Naive B cell (primary cell): ENCODE measurements at places on chromosomes 3 and 15.

DNA sequence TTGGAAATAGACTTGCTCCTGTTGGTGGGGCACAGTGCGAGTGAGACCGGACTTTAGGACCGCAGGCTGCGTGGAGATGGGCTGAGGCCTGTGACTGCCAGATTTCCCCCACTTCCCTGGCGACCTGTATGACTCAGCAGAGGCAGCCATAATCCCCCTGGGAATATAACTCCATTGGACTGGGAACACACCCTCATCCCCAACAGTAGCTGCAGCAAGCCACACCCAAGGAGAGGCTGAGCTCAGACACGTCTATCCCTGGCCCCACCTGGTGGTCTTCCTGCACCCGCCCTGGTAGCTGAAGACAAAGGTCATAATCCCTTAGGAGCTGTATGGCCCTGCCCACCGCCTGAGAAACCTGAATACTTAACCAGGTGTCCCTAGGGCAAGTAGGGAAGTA is 42.6 kb downstream of the DZIP1L start:
- no peak for DNase-seq

GRCh38 chr3:150599611-150600297 is 3.4 kb upstream of the SELENOT start:
- DNase-seq, result peak; percentile 46

DNA sequence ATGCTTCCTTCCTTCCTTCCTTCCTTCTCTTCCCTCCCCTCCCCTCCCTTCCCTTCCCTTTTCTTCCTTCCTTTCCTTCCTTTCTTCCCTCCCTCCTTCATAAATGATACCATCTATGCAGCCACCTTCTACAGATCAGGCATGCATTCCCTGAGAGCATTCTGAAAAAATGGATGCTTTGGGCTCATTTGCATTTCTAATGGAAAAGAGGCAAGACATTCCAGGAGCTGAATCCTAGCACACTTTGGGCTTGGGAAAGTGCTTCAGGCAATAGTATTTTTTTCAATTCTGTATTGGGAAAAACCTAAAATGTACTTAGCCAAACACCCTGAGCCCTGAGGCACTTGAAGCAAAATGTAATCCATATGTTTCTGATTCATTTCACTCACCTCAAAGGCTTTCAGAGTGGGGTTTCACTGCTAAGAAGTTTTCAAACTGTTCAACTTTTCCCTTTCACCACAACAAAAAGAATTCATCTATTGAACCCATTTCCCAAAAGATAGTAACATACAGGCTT is 220.1 kb upstream of the RORA start:
- no peak for DNase-seq

DNA sequence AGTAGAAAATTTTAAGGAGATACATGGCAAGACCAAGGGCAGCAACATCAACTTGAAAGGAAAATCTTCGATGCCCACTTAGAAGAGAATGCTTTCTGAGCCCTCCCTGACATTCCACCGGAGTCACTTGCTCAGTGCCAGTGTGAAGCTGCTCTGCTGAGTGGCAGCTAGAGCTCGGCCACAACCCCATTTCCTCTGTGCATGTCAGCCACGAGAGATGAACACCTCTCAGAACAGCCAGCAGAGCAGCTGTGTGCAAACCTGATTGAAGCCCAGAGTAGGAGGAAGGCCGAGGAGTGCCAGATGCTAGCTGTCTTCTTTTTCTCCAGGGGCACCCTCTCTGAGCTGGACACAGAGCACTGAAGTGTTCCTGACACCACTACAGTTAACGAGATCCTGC is 12.2 kb downstream of the TARS3 start:
- no peak for DNase-seq

DNA sequence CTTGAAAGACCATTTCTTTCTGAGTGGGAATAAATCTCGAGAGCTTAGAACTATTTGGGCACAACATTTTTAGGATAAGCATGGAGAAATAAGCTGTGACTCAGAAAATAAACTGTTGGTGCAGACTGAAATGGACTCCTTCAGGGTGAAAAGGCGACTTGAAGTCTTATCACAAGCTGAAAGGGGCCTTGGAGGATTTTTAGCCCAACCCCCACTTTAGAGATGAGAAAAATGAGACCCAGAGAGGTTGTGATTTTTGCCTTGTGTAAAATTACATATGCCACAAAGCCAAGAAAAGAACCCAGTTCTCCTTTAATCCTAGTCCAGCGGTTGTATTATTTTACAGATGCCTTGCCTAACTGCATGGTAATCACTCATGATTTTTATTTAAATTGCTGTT is 1.5 kb downstream of the ATP1B3 start:
- DNase-seq, result no peak

- DNase-seq, result no peak
Measured at GRCh38 chr15:95843241-95843910, 487.1 kb upstream of the NR2F2 start.

DNA sequence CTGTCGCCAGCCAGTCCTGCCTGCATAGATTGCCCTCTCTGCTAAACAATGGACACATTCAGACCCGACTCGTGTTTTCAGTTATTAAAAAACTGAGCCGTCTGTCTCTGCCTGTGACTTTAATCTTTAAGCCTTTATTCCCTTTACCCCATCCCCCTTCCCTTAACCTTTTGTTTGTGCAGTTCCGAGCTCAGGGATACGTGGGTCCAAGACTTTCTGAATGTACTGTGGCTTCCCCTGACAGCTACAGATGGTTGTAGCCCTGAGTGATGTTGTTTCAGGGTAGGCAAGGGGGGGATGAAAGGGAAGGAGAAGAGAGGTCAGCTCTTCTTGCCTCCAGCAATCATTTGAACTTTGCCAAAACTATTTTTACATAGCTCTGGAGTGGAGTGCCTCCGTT is 44.6 kb downstream of the EEFSEC start:
- DNase-seq, result no peak

DNA sequence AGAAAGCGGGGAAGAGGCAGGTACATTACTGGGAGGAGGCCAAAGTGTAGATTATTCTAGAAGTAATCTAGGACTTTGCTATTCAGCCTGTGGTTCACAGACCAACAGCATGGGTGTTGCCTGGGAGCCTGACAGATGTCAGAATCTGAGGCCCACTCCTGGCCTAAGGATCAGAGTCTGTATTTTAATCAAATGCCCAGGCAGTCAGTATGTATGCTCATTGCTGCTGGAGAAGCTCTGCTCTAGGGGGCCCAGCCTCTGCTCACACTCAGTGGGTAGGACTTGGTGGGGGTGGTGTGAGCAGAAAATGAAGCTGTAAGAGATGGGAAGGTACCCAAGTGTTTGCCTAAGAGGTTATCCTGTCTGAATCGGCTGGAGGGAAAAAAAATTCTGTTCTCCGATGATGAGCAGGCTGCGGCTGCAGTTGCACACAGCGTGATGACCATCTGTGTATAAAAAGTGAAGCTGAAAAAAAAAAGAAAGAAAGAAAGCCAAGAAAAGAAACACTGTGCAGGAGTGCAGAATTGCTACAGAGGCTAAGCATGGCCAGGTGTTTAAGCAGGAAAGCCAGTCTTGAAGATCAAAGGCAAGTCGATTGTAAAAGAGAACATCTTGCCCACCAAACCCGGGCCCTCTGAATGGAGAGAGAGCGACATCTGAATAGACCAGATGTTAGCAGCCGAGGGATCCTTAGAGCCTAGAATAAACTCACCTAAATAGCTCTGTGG is 65.2 kb downstream of the EIF4E3 start:
- DNase-seq, result no peak

DNA sequence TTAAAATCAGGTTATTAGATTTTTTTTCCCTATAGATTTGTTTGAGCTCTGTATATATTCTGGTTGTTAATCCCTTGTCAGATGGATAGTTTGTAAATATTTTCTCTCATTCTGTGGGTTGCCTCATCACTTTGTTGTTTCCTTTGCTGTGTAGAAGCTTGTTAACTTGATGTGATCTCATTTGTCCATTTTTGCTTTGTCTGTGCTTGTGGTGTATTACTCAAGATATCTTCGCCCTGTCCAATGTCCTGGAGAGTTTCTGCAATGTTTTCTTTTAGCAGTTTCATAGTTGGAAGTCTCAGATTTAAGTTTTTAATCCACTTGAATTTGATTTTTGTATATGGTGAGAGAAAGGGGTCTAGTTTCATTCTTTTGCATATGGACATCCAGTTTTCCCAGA is 699.1 kb downstream of the NAALADL2 start:
- DNase-seq, result no peak

GRCh38 chr3:112688819-112689218 is 47.9 kb upstream of the CCDC80 start:
- DNase-seq, result no peak

DNA sequence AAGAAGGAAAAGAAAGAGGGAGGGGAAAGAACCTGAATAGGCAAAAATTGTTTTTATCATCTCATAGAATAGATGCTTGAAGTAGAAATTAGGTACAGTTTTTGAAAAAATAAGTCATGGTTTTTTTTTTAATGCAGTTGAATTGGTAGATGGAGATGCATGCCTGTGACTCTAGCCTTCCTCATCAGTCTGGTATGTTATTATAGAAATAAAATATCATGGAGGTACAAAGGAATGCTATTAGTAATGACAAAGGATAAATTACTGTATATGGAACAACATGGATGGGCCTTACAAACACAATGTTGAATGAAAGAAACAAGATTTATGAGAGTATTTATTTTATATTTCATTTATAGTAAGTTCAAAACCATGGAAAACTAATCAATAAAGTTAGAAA is 162.4 kb upstream of the GALNT15 start:
- no peak for DNase-seq

DNA sequence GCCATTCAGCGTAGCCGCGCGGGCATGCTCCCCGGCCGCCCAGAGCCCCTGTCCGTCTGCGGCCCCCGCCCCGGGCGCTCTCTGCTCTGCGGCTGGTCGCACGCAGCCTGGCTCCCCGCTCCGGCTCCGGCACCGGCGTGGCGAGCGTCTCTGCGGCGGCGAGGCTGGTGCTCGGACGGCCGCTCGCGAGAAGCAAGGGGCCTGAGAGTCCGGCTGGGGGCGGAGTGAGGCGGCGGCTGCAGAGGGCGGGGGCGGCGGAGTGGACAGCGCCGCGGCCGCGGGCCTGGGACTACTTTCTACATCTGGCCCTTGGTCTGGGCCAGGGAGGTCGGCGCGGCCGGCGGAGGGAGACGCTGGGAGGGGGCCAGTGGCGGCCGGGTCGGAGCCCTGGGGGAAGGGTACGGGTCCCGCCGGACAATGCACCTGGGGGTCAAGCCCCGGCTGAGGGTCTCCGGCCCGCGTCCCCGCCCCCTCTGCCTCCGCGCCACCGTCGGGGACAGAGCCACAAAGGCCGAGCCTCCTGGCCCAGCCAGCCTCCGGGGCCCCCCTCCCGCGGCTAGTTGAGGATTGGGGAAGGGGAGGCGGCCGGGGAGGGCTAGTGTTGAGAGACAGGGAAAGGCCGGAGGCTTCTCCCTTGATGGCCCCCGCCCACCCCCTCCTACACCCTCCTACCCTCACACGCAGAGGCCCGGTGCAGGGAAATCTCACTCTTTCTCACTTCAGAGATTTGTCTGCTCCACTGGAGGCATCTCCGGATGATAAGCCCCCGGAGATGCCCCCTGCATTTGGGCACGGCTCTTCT is at the start of gene PRTG:
Gene PRTG (minus strand): TSS at position 226 of the 802 bp plus-strand sequence. CDS start 221 bp downstream, at position 5.
- no peak for DNase-seq

DNA sequence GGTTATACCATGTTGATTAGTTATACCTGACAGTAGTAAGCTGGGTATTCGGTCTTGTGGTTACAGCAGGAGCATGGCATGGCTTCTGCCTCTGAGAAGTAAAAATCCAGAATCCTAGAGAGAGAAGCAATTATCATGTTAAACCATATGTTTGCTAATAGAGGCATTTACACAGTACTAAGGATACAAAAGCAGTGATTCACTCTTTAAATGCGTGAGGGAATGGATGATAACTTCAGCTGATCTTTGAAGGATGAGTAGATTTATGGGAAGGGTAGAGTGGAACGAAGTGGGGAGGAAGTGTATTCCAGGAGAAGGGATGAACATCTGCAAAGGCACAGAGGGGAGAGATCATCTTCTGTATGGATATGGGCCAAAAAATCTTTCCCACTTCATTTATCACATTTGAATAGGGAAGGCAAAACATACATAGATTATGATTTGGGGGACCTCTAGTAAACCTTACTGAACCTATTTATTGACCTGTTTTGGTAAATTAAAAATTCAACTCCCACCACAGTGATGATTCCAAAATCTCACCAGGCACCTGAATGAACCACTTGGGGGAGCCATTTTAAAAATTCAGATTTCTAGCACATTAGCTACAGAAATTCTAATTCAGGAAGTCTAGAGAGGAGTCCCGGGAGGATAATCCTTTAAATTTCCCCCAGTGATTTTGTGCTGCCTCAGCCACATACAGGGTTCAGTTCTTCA is 35.1 kb downstream of the IGSF10 start:
- DNase-seq, result no peak

GRCh38 chr3:196471551-196471950 is 32.0 kb downstream of the RNF168 start:
- DNase-seq, result no peak

DNA sequence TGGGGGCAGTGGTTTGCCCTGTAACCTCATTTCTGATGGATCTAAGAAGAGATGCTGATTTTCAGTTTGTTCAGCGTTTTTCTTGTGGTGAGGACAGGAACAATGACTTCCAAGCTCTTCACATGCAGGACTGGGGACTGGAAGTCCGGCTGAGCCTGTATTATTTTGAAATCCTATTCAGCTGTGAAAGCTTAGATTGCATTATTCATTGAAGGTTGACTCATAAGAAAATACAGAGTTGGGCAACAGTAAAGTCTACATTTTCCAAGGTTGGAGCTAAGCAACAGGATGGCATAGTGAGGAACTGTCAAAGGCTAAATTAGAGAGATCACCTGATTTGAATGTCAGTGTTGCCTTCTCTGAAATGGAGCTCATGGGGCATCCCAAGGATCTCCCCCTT is 230.9 kb upstream of the FEZF2 start:
- no peak for DNase-seq

GRCh38 chr15:61186905-61187741 is 42.0 kb downstream of the RORA start:
- no peak for DNase-seq

- DNase-seq, result no peak
Measured at GRCh38 chr15:27095886-27096624, 125.1 kb downstream of the GABRG3 start.

GRCh38 chr3:126449621-126450051 is 26.1 kb downstream of the ZXDC start:
- no peak for DNase-seq

- DNase-seq, result no peak
Measured at GRCh38 chr15:78207641-78208340, 26.6 kb downstream of the ACSBG1 start.

- no peak for DNase-seq
Measured at GRCh38 chr3:154137036-154137435, 15.8 kb downstream of the ARHGEF26 start.

GRCh38 chr3:122148941-122149627 is 34.4 kb upstream of the CASR start:
- DNase-seq, result no peak

DNA sequence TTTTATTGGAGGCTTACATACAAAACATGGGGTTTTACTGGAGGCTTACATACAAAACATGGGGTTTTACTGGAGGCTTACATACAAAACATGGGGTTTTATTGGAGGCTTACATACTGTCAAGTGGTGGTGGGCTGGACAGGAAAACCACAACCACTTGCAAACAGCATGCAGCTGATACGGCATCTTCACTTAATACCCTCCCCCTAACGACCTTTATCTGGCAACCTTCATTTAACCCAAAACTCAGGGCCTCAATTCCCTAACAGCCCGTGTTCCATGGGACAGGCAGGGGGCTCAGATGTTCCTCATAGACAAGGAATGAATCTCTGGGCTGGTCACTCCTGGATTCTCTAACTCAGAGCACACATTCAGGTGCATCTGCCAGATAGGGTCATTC is 137.1 kb downstream of the CD47 start:
- no peak for DNase-seq

GRCh38 chr15:58434334-58434875 is 2.6 kb downstream of the LIPC start:
- DNase-seq, result no peak
